Activated T-cell treated with anti-CD3 and anti-CD28 coated beads, Interleukin-2, amount 50 U/mL, for 1 hour (primary cell): ENCODE measurements at places on chromosomes 7 and 10.

GRCh38 chr7:2048006-2048405 is 184.7 kb downstream of the MAD1L1 start:
- no peak for DNase-seq

DNA sequence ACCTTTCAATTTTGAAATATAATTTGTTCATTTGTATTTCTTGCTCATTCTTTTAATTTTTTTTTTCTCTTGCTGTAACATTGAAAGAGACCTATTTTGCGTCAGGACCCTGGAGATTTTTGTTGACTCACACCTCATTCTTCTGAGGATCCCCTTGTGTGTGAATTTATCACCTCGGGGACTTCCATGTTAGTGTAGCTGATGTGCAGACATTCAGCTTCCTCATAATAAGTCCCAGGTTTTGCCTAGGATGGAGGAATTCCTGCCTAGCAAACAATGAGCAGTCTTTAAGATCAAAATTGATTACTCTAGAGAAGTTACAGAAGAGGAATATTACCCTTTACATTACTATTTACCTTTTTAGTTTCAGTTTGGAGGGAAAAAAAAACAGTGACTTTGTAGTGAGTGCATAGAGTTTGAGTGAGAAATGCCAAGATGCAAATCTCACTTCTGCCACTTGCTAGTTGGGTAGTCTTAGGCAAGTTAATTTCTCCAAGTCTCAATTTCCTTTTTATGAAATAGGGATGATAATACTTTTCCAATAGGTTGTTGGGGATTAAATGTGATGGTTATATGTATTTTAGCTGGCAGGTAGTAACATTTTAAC is 14.3 kb downstream of the TES start:
- DNase-seq: no peak

DNA sequence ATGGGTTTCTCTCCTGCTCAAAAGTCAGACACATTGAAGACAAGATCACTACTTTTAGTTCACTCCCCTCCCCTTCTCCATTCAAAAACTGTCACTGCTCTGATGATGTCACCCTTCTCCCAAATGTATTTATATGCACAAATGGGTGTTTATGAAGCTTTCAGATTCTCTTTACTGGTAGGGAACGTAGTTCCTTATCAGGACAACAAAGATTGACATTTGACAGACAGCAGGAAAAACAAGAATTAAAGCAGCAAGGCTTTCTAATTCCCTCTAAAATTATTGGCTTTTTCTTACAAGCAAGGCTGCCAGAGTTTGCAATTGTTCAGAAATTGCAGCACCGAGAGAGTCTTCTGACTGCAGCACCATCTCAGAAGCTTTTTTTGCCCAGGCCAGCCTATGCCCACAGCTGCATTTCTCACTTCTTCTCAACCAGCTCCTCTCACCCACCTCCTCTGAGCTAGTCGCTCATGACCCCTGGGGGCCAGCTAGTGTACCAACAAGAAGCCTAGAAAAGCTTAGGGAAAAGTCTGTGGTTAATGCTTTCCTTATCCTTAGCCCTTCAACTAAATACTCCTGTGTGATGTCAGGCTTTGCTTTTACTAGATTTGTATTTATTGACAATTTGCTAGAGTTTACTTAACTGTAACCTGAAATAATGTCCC is 265.1 kb downstream of the HTR7 start:
- no peak for DNase-seq

DNA sequence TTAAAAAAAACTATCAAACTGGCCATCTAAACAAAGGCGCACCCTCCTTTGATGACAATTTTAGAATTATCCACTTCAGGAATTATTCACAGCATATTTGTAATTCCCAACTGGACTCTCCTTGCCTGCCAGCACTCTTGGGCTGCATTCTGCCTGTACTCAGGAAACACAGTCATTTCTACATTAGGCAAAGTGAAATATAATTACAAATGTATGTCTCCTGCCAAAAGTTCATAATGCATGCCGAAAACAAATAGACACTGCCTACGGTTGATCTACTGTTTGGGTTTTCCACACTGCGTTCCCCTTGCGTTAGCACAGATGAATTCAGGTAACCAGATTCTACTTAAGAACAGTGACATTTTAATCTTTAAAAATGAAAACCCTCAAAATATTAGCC is 1.9 kb downstream of the HGF start:
- no peak for DNase-seq

- DNase-seq: no peak
Measured at GRCh38 chr7:50631639-50632038, 66.4 kb upstream of the DDC start.

- DNase-seq: no peak
Measured at GRCh38 chr10:93806903-93807302, 49.2 kb downstream of the LGI1 start.

DNA sequence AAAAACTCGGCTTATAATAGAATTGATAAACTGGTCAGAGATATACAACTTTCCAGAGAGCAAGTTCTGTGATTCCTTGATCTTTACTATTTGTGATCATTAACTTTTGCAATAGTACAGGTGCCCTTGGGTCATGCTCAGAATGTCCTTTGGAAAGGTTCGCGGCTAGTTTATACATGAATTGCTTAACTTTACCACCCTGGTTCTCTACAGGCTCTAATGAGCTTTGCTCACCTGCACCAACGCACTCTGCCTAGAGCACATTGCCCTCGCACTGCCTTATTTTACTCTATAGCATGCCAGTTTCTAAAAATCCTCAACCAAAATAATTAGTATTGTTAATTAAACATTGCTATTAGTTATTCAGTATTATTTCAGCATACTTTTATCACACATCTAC is 931.2 kb upstream of the KCND2 start:
- no peak for DNase-seq

GRCh38 chr7:80224415-80224814 is 89.8 kb downstream of the GNAI1 start:
- DNase-seq: no peak

GRCh38 chr7:2151237-2151636 is 81.5 kb downstream of the MAD1L1 start:
- no peak for DNase-seq

GRCh38 chr7:131196803-131197202 is 130.9 kb upstream of the MKLN1 start:
- no peak for DNase-seq

DNA sequence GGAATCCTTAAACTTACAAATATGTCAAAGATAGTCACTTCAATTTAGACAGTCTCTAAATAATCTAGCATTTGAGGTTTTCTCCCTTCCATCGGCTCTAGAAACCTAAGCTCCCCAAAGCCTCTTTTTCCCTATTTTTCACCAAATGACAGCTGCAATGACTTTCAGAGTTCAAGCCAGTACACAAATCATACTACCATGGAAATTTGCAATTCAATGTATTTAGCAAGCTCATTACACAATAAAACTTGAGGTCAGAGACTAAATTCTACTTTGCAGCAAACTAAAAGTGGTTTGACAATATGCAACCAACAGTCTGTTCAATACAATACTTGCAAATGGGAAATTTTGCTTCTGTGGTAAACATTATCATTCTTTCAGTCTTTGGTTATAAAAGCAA is 80.3 kb downstream of the SKIDA1 start:
- no peak for DNase-seq

- DNase-seq: no peak
Measured at GRCh38 chr7:135763261-135763660, 14.6 kb upstream of the FAM180A start.

DNA sequence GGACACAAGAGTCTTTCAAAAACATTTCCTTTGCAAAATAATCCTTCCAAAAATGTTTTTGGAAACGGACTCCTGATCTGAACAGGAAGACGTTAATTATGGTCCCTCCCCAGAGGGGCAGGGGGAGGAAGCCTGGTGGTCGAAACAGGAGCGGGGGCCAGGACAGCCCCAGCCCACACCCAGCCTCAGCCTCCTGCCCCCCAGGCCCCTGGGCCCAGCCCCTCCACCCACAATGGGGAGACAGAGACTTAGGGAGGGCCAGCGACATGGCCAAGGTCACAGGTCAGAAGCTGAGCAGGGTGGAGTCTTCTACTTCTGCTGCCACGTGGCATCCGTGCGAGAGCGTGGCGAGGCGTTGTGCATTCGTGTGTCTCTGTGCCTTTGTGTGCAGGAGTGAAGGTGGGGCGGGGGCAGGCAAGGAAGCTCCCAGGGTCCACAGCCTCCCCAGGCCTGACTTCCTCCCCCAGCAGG is 14.0 kb upstream of the GRIFIN start:
- DNase-seq: no peak

- no peak for DNase-seq
Measured at GRCh38 chr10:46559231-46559671, 2.8 kb upstream of the GPRIN2 start.

DNA sequence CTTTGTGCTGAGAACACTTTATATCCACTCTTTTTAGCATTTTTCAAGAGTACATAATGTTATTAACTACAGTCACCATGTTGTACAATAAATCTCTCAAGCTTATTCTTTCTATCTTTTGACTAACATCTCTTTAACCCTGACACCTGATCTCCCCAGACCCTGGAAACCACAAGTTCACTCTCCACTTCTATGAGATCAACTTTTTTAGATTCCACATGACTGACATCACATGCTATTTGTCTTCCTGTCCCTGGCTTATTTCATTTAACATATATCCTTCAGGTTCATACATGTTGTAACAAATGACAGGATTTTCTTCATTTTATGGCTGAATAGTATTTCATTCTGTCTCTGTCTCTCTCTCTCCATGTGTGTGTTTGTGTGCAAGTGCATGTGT is 15.5 kb downstream of the SLC13A1 start:
- no peak for DNase-seq

DNA sequence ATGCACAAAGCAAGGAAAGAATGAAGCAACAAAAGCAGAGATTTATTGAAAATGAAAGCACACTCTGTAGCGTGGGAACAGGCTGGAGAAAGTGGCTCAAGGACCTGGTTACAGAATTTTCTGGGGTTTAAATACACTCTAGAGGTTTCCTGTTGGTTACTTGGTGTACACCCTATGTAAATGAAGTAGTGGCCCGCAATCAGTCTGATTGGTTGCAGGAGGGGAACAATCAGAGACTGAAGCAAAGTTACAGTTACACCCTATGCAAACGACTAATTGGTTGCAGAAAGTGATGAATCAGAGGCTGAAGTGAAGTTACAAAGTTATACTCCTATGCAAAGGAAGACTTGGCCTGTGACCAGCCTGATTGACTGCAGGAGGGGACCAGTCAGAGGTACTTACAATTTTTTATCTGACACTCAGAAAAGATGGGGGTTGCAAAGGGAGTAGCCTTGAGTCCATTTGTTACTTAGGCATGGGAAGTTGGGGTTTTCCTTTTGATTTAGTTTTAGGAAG is 3.6 kb upstream of the MTPN start:
- DNase-seq: no peak

DNA sequence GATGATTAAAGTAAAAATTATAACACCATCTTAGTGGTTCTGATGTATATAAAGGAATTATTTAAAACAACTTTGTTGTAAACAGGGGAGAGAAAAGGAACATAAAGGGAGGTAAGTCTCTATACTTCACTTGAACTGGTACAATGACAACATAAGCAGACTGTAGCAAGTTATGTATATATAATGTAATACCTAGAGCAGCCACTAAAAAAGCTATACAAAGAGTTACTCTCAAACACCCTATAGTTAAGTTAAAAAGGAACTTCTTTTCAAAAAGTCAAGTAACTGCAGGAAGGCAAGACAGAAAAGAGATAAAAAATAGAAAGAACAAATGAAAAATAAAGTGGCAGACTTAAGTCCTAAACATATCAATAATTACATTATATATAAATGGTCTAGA is 82.3 kb downstream of the ZNF503 start:
- DNase-seq: no peak

DNA sequence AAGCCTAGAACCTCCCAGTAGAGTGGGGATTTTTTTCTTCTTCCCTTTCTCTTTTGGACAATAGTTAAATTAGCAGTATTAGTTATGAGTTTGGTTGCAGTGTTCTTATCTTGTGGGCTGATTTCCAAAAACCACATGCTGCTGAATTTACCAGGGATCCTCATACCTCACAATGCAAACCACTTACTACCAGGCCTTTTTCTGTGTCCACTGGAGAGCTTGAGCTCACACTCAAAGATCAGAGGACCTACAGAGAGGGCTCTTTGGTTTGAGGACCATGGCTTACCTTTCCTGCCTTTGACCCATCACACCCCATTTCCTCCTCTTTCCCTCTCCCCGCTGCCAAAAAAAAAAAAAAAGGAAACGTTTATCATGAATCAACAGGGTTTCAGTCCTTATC is 5.4 kb downstream of the OPN1SW start:
- no peak for DNase-seq

GRCh38 chr7:6613706-6614105 is 1.7 kb upstream of the ZNF853 start:
- DNase-seq: no peak

- DNase-seq: no peak
Measured at GRCh38 chr7:140594131-140594691, 46.4 kb downstream of the DENND2A start.

- no peak for DNase-seq
Measured at GRCh38 chr10:130769146-130770017, 542.1 kb downstream of the TCERG1L start.

DNA sequence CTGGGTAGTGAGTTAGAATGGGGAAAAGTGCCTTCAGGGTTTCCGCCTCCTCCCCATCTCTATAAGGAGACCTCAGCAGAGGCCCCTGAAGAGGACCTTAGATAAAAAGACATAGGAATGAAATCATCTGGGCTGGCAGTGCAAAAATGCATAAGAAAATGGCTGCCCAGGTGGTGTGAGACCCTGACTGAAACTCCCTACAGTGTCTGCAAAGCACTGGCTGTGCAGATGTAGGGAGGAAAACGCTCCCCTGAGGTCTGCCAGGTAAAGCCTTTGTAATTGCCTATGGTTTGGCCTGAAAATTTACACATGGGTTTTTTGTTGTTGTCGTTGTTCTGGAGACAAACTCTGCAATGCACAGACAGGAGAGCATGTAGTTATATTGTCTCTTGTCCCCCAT is 128.1 kb upstream of the VWC2 start:
- no peak for DNase-seq
